ENCODE measurements at places on chromosomes 4 and X. TPM values are rescaled to one million over a fixed set of nuclear protein-coding genes. Genes with fewer than 3 reads are reported as not detected.

DNA sequence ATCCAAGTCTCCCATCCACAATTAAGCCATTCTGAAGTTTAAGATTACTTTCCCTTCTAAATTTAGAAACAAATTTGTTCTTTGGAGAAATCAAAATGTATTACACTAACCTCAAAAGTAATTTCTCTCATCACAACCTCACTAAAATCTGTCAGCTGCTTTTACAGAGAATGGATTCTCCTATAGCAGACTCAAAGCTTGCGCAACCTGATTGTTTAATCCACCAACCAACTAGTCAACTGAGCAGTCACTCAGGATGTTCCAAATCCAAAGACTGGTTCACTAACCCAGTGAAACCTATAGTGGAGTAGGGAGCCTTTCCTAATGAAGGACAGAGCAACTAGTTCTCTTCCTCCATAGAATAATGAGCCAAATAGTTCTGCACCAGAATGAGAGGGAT is 44.3 kb downstream of the RCHY1 start:
- no peak for DNase-seq

DNA sequence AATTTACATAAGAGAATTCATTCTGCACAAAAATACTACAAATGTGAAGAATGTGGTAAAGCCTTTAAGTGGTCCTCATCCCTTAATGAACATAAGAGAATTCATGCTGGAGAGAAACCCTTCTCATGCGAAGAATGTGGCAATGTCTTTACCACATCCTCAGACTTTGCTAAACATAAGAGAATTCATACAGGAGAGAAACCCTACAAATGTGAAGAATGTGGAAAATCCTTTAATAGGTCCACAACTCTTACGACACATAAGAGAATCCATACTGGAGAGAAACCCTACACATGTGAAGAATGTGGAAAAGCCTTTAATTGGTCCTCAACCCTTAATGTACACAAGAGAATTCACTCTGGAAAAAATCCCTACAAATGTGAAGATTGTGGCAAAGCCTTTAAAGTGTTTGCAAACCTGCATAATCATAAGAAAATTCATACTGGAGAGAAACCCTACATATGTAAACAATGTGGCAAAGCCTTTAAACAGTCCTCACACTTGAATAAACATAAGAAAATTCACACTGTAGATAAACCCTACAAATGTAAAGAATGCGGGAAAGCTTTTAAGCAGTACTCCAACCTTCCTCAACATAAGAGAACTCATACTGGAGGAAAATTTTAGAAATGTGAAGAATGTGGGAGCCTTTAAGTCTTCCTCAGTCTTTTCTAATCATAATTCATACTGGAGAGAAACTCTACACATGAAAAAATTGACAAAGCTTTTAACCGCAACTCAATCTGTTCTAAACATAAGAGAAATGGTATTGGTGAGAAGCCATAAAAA is 37.4 kb downstream of the ZNF718 start:
- no peak for DNase-seq

MAP9 gene
- total RNA-seq = 13.8 TPM

FSTL5 gene
- total RNA-seq = not detected

HS3ST1 gene
- total RNA-seq = 4.6 TPM

DNA sequence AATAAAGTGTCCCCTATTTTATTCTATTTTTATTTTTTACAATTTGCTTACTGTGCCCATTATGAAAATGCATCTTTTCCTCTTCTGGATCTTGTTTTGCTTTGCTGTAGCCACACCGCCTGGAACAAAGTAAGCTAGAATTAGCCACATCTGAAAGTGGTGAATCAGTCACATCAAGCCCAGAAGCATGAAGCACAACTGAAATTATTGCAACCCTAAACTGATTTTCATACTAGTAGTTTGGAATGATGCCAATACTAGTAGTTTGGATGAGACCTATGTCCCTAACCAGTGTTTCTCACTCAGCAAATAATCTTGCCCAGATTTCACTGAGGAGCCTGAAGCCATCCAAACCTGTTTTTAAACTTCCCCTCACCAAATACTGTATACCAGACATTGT is 303.0 kb downstream of the EPHA5 start:
- DNase-seq = no peak

PRKG2 gene
- 3.3 TPM for total RNA-seq

DNA sequence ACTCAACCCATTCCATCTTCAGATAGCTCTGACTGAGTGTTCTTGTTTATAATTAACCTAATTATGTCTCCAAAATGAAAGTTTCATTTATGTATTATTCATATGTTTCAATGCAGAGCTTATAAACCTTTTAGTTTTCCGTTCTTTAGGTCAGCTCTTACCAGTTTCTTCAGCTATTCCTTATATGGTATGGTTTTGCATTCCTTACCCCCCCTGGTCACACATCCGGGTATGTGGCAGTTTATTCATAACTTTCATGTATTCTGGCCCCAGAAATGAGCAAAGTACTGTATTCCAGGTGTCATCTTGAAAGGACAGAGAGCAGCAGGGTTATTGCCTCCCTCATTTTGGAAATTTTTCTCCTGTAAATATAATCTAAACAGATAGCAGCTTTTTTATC is 16.8 kb upstream of the IGSF1 start:
- no peak for DNase-seq

TMEM31 gene
- total RNA-seq = not detected

DNA sequence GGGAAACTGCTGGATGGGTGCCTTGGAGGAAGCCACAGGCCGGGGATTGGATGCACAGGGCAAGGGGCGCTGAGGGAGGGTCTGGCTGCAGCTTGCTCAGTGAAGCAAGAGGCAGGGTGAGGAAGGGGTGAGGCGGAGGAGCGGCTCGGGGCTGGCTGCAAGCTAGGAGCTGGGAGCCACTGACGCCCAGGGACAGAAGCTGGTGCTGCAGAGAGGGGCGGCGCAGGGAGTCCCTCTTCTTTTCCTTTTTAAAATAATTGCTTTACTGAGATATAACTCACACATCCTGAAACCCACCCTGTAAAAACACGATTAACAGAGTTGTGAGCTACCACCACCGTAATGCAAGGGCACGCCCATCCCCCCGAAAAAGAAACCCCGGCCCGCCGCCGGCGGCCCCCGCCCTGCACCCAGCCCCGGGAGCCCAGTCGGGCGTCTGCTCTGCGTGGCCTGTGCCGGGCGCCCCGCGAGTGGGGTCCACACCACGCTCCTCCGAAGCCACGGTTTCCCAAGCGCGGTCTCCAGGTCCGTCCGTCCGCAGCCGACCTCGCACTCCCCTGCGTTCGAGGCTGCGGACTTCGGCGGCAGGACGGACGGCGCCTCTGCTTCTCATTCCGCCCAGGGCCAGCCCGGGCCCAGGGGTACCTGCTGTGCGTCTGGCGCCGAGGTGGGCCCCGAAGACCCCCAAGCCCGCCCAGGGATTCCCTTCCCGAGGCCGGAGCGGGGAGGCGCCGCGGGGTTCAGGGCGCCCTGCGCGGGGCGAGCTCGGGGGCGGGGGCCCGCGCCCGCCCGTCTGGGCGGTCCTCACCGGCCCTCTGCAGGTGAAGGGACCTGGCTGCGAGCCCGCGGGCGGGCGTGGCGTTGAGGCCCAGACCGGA is 866 bp upstream of the UVSSA start:
- no peak for DNase-seq

- DNase-seq = no peak
These were observed 263.1 kb downstream of the SPRY1 start for GRCh38 chr4:123659730-123660129.

DNA sequence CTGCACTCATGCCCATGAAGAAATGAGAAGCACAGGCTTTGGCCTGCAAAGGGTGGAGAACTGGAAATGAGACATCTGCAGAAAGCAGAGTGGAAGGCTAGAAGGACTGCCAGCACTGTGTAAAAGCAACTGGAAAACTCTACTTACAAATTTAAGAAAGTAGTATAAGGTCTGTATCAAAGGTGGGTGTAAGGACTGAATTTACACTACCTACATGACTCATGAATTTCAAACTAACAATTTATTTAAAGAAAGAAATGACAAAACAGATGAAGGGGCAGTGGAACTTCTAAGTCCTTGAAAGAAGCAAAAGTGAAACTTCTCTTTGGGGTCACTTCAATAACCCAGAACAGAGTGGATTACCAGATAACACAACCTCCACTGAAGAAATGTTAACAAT is 71.2 kb downstream of the SLC10A7 start:
- no peak for DNase-seq

- no peak for DNase-seq
These were observed 433 bp downstream of the MMAA start for GRCh38 chr4:145619639-145619996.

DNA sequence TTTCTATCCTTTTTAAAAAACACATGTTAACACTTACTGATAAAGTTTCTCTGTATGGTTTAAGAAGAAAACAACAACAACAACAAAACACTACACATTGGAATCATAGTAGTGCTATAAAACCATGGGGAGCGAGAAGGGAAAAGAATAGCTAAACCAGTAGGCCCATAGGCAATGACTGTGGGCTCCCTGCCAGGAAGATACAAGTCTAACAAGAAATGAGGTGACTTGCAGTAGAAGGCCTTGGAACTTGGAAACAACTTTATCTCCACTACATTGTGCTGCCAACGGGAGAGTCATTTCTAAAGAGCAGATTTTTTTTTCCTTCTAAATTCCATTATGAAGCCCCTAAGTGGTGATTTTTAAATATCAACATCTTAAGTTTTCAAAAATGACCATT is 78.0 kb downstream of the GPC4 start:
- no peak for DNase-seq

DNA sequence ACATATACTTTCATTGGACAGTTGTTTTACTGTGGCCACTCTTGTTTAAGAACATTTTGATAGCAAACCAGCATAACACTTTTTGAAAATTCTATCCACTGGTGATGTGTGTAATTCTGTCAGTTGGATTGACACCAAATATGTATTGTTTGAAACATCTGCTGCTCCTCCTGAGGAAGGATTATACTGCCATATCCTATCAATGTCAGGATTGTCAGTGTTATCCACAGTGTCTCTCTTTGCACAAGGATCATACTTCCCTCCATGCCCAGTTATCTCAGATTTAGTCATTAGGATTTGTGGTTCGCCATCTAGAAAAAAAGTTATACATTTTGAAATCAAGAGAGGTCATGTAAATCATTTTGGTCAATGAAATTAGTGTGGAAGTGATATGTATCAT is 1859.6 kb downstream of the C4orf33 start:
- no peak for DNase-seq

PABPC1L2B gene
- total RNA-seq = not detected

Measured in NCI-H460 (cell line).